Right hindlimb (tissue), 1 donor: ENCODE measurements at places on chromosomes 3 and 15.
A peak's percentile ranks its signal among the peaks of the same experiment; 100 is the strongest.

DNA sequence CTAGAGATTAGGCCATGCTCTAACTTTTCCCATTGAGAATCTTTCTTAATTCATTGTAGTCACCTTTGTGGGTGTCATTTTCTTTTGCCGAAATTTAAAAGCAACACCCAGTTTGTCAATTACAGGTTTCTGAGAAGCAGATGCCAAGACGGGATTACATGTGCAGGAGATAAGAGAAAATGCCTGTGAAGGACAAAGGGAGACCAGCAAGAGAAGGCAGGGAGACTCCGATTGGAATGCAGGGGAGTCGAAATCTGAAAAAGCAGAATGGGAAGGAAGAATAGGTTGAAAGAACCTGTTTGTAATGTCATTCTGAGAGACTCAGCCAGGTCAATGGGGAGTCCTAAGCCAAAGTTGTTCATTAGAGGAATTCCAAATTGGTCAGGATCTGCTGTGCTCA lies 3.6 kb upstream of the DPH6 start:
- DNase-seq = no peak

DNA sequence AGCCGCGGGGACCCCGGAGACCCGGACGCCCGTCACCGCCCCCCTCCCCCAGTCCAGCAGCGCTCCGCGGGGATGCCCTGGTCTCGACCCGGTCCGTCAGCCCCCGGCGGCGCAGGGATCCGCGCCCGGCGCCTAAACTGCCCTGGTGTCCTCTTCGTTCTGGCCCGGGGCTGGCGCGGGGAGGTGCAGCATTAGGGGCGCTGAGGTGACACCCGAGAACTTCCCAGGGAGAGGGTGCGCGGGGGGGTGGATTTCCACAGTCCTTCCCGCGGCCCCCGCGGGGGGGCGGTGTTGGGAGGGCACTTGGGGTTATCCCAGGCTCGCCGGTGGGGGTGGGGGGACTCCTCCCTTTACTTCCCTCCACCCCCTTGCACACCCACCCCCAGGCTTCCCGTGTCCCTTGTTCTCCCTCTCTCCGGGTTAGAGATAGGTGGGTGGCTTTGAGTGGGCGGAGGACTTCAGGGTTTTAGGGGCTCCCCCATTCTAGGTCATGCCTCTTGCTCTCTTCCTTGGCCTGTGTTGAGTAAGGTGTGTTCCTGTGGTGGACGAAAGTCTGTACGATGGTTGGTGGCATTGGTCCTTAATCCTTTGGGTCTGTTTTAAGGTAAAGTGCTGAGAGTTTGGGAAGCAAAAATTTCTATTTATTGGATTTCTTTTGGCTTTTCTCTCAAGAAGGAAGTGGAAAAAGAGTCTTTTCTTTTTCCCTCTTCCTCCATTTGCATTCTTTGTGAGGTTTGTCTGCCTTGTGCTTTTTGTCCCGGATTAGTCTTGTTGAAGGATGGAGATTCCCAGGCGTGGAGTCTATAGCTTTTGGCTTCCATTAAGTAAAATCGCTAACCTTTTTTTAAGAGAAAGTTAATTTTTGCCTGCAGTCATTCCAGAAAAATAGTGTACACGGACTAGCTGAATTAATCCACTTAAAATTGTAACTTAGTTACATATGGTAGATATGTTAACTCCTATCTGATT lies 811 bp downstream of the SKIL start:
- peak; percentile 84 for DNase-seq

DNA sequence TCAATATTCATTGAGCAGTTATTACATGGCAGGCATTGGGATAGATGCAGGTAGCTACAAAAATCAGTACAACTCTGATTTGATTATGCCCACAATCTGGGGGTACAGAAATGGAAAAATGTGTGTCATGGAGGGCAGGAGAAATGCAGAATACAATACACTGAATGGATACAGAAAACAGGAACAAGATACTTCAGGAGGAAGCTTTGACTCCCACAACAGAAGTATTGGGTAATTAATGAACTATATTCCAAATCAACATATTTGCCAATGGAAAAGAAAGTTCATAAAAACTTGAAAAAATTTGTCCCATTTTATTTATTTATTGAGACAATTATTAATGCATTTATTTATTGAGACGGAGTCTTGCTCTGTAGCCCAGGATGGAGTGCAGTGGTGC lies 207.0 kb downstream of the SUCLG2 start:
- no peak for DNase-seq

- DNase-seq = peak; percentile 50
Measured at GRCh38 chr3:42264399-42265058, 1.5 kb downstream of the CCK start.

DNA sequence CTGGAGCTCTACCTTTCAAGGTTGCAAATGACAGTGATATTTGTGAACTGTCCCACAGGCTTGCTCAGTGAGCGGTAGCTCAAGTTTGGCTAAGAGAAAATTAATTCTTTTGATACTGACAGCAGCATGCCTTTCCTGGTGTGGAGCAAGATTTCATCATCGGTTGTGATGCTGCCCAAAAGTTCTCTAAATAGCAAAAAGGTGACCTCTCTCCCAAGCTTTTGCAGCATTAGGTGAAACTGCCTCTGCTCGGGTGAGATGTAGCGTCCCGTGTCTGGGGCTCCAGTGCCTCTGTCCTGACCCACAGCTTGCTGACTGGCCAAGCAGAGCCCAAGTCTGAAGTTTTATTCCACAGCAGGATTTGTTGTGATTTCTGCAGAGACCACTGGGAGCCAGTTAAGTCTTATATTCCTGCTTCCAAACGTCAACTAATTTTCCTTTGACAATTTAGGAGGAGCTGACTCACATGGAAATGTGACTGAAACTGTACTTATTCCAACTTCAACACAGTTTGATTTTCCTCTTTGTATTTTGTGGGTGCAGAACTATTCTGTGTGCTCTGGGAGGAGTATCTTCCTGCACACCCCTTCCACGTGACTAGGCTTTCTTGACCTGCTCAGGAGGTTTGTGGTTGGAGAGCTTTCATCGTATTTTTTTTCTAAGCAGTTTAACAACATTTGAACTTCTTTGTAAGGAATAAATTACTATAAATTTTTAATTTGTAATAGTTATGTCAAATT lies 5.9 kb downstream of the SYNM start:
- no peak for DNase-seq
